NCI-H774 (cell line): ENCODE measurements at places on chromosomes 6 and 20.

DNA sequence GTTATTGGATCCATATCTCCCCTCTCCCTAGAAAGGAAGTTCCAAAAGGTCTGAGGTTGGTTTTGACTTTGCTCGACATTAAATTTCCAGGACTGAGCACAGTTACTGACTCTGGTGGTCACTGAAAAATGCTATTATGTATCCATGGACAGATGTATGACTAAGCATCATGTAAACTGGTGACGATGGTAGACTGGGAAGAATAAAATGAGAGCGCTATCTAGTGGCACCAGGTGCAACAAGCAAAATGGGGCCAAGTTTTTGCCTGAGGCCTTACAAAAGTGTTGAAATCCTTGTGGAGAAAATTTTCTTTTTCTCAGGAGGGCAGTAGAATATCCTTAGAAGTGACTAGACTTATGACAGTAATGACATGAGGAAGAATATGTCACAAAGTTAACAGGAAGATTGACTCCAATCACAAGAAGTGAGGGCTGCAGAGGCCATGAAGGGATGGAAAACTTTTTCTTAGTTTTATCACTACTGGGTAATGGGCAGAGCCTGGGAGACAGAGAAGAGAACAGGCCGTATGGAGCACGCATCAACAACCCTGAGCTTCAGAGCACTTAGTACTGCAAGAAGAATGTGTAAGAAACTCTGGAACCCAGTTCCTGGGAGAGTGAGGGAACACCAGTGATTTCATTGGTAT lies 88.9 kb upstream of the ELOVL5 start:
- DNase-seq = peak; percentile 65

DNA sequence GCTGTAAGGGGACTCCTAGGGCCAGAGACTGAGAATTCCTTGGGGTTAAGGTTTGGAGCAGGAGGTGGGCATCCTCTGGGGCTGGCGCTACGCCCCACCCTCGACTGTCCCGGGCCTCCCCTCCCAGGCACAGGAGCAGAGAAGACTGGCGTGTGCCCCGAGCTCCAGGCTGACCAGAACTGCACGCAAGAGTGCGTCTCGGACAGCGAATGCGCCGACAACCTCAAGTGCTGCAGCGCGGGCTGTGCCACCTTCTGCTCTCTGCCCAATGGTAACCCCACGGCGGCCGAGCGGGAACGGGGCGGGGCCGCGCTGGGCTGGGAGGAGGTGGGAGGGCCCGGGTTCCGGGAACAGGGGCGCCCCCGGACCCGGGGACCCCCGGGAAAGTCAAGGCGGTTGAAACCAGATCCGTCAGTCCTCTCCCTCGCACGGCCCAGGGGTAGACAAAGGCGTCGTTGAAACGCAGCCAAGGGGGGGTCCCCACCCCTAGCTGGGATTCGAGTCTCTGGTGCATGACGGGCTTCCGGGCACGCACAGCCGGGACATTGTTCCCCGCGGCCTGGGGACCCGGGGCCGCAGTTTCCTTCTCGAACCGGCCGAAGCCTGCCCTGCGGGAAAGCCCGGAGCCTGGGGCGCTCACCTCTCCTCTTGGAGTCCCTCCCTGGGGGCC lies 844 bp downstream of the WFDC2 start:
- DNase-seq = peak; percentile 62

DNA sequence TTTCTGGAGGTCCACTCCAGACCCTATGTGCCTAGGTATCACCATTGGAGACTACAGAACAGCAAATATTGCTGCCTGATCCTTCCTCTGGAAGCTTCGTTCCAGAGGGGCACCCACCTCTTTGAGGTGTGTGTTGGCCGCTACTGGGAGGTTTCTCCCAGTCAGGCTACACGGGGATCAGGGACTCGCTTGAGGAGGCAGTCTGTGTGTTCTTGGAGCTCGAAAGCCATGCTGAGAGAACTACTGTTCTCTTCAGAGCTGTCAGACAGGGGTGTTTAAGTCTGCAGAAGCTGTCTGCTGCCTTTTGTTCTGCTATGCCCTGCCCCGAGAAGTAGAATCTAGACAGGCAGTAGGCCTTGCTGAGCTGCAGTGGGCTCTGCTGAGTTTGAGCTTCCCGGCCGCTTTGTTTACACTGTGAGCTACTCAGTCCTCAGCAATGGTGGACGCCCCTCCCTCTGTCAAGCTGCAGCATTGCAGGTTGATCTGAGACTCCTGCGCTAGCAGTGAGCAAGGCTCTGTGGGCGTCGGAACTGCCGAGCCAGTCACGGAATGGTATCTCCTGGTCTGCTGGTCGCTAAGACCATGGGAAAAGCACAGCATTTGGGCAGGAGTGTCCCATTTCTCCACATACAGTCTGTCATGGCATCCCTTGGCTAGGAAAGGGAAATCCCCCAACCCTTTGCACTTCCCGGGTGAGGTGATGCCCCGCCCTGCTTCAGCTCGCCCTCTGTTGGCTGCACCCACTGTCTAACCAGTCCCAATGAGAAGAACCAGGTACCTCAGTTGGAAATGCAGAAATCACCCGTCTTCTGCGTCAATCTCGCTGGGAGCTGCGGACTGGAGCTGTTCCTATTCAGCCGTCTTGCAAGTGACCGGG lies 32.5 kb upstream of the ASCC3 start:
- peak; percentile 84 for DNase-seq

DNA sequence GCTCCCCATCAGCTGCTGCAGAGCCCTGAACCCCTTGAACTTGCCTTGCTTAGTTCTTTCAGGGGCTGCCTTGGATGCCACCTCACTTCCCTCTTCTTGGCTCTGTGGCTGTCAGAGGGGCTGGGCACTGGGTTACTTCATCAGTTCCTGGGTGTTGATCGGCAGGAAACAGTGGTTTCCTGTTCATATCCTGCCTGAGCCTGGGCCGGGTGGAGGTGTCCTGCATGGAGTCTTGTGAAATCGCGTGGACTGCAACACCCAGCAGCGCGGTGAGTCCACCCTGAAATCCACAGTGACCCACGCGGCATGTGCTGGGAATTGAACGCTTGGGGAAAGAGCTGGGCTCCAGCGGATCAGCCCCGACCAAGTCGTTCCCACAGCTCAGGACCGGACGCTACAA lies 97.5 kb downstream of the CDH26 start:
- DNase-seq = no peak

DNA sequence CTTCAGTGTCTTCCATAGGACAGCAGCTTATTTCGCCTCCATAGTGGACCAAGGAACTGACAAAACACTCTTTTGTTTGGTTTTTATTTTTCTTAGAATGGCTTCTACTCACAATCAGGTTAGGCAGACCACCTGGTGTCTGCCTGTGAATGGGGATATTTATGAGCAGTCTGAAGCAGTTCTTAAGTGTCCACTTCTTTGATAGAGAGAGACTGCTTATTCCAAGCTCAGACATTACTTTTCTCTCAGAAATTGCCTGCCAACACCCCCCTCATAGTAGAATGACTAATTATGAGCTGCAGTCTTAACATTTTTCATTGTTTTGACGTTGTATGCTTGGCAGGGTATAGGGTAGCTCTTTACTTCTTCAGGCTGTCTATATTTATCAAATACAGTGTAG lies 174.7 kb downstream of the ZFAND3 start:
- DNase-seq = no peak

GRCh38 chr6:40669343-40669742 lies 82.2 kb upstream of the LRFN2 start:
- DNase-seq = no peak

DNA sequence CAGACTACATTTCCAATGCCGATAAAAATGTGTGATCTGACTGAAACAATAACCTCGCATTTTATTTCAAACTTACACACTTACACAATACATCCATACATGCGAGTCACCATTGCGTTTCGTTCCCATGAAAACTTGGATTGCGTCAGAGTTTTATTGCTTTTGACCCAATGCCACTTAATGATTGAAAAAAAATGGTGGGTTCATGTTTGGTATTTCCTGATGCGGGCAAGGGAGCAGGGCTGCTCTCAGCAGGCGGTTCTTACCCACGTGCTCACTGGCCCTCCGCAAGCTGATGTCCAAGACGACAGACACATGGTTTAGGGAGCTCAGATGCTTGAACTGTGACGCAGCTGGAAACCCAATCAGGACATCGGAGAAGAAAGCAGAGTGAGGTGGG lies 281.0 kb upstream of the SULF2 start:
- DNase-seq = no peak

GRCh38 chr6:11366183-11366933 lies 133.9 kb upstream of the NEDD9 start:
- DNase-seq = no peak

- no peak for DNase-seq
These were observed 106.4 kb downstream of the QKI start for GRCh38 chr6:163520956-163521355.

DNA sequence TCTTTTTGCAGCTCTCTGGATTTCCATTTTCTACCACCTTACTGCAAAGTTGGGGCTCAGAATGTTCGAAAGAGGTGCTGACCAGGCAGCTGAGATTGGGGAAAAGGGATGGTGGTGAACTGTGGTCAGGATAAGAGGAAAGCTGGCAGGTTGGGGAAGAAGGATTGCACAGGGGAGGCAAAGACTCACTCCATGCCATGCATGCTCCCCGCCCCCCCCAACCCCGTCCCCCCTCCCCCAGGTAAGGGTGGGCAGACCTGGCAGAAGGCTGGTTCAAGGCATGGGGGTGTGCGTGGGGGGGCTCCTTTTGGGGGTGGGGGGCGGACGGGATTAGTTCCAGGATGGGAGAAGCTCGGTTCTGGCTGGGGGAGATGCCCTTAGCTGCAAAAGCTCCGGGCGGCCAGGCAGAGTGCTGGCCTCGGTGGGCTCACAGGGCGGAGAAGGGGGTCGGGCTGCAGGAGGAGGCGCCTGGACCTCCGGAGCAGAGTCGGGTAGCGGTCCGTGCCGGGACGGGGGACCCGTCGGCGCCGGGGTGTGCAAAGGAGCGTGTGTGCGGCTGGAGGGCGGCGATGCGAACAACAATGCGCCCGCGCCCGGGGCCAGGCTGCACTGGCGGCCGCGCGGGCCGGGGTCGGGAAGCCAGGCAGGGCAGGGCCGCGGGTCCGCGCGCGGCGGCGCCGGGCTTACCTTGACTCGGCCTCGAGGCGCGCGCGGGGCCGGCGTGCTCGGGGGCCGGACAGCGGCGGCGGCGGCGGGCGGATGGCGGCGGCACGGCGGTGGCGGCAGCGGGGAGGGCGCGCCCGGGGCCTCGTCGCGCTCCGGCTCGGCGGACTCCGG lies 880 bp downstream of the ADNP start:
- no peak for DNase-seq

DNA sequence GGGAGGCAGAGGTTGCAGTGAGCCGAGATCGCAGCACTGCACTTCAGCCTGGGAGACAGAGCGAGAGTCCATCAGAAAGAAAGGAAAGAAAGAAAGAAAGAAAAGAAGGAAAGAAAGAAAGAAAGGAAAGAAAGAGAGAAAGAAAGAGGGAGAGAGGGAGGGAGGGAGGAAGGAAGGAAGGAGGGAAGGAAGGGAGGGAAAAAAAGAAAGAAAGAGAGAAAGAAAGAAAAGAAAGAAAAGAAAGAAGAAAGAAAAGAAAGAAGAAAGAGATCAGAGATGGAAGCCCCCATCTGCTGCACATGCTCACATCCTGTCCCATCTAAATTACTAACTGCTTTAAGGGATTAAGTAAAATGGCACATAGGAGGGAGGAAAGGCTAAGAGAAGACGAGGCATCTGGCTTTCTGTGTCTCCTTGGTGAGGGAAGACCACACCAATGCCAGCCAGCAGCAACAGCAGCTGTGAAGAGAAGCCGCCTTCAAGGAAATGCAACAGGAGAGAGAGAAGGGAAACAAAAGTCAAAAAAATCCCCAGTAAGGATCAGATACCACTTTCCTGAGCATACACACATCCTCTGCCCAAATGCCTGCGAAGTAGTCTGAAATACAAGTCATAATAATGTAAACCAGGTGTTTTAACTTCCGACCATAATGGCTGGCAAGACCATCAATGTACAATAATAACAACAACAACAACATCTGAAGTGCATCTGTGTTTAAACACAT lies 300.2 kb upstream of the JARID2 start:
- no peak for DNase-seq

DNA sequence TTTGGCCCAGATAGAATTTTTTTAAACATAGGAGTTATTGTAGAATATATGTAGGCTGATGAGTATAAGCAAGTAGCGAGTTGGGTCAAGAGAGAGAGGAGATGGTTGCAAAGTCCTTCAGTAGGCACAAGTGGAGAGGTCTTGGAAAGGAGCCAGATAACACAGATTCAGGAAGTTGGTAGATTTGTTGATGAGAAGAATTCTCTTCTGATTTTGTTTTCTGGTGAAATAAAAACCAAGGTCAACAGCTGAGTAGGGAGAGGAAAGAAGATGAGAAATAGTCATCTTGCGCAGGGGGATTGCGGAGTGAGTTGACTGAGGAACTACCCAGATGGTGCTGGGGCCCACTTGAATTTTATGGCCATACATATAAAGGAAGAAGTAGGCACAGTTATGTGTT lies 17.4 kb upstream of the CD83 start:
- no peak for DNase-seq

GRCh38 chr20:4112481-4113421 lies 97.4 kb upstream of the RNF24 start:
- DNase-seq = no peak

GRCh38 chr6:35061651-35062410 lies 79.3 kb downstream of the TCP11 start:
- DNase-seq = no peak

DNA sequence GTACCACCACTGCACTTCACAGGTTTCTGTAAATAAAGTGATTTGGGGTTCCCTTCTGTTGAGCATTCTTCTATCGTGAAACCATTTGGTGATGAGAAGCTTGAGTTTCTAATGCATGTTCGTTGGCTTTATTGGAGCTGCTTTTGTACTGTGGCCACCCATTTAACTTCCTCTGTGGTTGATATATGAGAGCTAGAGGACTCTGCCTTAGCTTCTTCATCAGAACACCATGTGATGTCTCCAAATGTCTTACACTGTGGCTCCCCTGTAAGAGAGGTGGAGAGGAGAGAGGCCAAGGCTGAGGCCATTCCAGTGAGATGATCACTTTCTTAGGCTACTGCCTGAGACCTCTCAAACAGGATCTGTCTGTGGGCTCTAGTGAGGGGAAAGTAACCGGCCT lies 114.5 kb downstream of the SLC16A10 start:
- no peak for DNase-seq

GRCh38 chr6:145895802-145896201 lies 68.4 kb downstream of the SHPRH start:
- DNase-seq = no peak

GRCh38 chr6:87742106-87742505 lies 40.1 kb upstream of the AKIRIN2 start:
- no peak for DNase-seq

- no peak for DNase-seq
These were observed 15.1 kb upstream of the SNRPB2 start for GRCh38 chr20:16714751-16715150.

- DNase-seq = no peak
These were observed 45.0 kb downstream of the TFAP2A start for GRCh38 chr6:10369896-10370295.
